GM20000 (cell line): ENCODE measurements at places on chromosomes 3 and 15.

DNA sequence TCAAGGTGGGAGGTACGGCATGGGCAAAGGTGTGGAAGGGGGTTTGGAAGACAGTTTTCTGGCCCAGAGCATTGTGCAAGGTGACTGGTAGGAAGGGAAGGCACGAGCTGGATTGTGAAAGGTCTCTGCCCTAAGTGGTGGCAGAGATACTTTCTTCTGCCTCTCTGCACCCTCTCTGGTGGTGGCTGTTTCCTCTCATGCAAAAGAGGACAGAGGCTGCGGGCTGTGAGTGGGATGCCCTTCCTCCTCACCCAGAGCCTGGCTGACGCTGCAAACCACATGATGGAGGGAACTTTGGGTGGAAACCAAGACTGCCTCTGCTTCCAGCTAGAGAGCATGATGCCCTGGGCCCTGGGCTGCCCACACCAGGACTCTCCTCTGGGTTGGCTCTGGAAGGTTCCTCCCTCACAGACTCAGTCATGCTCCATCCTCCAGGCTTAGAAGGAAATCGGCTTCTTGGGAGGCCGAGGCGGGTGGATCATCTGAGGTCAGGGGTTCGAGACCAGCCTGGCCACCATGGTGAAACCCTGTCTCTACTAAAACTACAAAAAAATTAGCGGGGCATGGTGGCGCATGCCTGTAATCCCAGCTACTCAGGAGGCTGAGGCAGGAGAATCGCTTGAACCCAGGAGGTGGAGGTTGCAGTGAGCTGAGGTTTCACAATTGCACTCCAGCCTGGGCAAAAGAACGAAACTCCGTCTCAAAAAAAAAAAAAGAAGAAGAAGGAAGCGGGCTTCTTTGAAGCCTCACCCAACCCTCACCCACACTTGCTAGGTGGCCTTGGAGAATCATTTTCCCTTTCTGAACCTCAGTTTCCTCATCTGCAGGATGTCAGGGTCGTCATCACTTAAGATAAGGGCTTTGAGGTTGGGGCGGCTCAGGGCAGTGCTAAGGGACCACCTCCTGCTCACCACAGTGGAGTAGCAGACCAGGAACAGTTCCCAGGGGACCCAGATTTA is 8.3 kb downstream of the PSTPIP1 start:
- DNase-seq, result peak; percentile 55

GRCh38 chr3:155032918-155033317 is 47.2 kb upstream of the MME start:
- DNase-seq, result no peak

DNA sequence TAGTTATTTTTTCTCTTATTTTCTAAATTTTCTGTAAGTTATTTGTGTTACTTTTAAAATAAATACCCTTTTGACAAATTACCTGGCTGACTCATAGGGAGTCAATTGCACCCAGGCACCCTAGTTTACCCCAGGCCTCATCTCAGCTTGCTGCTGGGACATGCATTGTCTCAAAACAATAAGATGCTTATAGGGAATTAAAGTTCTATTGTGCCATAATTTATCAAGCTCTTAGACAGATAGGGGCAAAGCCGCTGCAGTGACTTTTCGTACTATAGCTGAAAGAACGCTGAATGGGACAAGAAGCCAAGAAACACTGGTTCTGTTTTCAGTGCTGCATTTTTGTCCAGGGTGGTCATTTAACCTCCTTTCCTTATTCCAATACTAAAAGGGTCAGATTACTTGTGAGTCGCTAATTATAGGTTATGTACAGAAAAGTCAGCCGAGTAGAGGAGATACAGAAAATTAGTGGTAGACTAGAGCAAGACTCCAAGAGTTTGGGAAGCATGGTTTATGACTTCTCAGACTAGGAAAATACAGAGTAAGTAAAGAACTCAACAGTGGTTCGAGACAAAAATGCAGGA is 50.3 kb downstream of the EXD1 start:
- DNase-seq, result no peak

- DNase-seq, result no peak
Measured at GRCh38 chr3:194306109-194306686, 44.9 kb downstream of the CPN2 start.

DNA sequence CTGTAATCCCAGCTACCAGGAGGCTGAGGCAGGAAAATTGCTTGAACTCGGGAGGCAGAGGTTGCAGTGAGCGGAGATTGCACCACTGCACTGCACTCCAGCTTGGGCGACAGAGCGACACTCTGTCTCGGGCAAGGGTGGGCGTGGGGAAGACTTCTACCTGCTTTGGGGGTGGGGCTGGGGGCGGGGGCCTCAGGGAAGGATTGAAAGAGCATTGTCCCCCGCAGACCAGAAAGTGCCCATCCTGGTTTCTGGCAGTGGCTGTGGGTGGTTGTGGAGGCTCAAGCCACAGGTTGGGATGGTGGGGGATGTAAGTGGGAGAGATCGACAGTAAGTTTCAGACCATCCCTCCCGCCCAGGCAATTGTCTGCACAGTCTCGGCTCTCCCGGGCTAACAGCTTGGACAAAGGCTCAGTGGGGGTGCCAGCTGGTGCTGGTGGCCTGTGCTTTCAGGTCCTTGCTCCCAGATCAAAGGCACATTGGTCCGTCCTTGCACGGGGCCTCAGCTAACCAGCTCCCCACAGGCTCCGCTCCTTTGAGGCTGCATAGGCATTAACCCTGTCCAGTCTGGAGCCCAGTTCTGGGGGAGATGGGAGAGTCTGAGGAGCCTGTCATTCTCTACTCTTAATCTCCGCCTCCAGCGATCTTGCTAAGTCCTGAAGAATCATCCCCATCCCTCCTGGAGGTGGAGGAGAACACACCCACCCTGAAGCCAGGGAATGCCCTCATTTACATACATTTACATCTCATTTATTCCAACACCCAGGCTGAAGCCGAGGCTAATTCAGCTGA is 8.6 kb downstream of the SCN5A start:
- no peak for DNase-seq

- DNase-seq, result no peak
Measured at GRCh38 chr15:80697075-80697685, 2.1 kb downstream of the ABHD17C start.

DNA sequence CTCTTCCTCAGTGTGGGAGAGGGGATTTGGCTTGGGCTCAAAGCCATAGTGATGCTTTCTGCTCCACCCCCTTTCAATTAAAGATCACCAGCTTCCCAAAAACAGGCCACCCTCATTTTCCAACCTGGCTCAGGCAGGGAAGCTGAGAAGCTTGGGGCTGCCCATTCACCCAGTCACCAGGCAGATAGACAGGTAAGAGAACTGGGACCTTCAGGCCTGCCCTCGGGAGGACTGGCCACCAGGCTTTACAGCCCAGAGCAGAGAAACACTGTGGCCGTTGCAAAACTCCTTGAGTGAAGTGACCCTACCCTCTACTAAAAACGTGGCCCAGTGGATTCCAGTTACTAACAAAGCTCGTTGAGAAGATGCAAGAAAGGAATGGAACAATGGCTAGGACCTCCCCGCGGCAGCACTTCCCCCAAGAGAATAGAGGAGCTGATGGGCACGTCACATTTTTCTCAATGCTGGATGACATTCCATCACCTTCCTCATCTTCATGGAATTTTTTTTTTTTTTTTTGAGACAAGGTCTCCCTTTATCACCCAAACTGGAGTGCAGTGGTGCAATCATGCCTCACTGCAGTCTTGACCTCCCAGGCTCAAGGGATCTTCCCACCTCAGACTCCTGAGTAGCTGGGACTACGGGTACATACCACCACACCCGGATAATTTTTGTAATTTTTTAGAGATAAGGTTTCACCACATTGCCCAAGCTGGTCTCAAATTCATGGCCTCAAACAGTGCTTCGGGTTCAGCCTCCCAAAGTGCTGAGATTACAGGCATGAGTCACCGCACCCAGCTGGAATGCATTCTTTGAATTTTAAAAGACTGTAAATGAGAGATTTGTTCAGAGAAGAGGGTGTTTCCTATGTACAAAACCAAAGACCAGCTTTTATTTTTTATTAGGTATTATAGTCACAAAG is 37.9 kb downstream of the LIPC start:
- no peak for DNase-seq

GRCh38 chr3:177468331-177468730 is 271.0 kb upstream of the TBL1XR1 start:
- DNase-seq, result no peak

- DNase-seq, result no peak
Measured at GRCh38 chr3:160735826-160736225, 20.2 kb upstream of the PPM1L start.

- DNase-seq, result no peak
Measured at GRCh38 chr3:43154980-43155379, 49.1 kb upstream of the POMGNT2 start.

GRCh38 chr3:16842272-16843270 is 42.2 kb upstream of the PLCL2 start:
- DNase-seq, result peak; percentile 44

- DNase-seq, result no peak
Measured at GRCh38 chr15:25866251-25866650, 3.1 kb upstream of the ATP10A start.

DNA sequence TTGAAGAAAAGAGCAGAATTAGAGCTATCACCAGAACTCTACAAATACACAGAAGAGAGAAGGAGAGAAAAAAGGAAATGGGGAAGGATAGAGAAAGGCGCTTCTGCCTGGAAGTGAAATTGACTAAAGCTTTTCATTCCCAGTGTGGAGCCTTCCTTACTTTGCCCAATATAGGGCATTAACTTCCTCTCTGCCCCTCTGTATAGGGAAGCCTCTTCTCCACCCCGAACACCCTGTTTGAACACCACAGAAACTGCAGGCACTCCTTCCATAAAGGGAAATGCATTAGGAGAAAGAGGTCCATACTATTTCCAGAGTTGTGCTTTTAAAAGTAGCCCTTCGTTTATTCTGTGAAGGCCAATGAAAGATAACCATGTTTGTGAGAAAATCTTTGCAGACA is 248.5 kb downstream of the RAP2B start:
- DNase-seq, result no peak

GRCh38 chr15:70479056-70479455 is 284.3 kb downstream of the UACA start:
- DNase-seq, result peak; percentile 36

DNA sequence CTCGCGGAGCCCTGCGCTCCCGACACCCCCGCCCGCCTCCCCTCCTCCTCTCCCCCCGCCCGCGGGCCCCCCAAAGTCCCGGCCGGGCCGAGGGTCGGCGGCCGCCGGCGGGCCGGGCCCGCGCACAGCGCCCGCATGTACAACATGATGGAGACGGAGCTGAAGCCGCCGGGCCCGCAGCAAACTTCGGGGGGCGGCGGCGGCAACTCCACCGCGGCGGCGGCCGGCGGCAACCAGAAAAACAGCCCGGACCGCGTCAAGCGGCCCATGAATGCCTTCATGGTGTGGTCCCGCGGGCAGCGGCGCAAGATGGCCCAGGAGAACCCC is 464 bp downstream of the SOX2 start:
- DNase-seq, result no peak

DNA sequence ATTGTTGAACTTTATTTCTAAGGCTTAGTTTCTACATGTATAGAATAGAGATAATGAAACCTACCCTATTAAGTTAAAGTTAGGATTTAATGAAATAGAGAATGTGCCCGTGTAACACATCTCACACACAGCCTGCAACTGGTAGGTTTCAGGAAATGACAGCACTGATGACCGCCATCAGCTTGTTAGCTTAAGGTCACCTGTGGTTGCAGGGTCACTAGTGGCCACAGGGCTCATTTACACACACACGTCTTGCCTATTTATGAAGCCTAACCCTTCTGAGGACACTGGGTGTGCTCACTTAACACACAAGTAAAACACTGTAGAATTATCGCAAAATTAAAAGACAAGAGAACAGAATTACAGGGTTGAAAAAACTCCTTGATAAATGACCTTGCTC is 20.1 kb downstream of the CHRM5 start:
- no peak for DNase-seq

GRCh38 chr3:12681943-12682390 is 18.1 kb upstream of the RAF1 start:
- DNase-seq, result no peak

- DNase-seq, result peak; percentile 74
Measured at GRCh38 chr3:119810018-119810435, 28.1 kb downstream of the NR1I2 start.

- no peak for DNase-seq
Measured at GRCh38 chr3:43489930-43490329, 131.9 kb downstream of the ANO10 start.

DNA sequence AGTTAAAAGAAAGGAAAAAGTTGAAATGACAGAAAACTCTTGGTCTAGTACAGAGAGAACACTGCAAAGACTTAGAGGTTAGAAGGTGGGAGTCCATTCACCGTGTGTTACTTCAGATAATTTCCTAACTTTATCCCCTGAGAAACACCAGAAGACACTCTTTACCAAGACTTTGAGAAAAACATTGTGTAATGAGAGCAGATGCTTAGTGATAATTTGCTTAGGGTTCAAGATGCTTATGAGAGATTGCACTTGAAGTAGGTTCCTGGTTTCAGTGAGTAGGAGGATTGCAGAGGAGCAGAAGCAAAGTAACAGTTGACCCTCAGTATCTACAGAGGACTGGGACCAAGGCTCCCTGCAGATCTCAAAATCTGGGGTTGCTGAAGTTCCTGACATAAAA is 594.1 kb downstream of the NR2F2 start:
- no peak for DNase-seq

GRCh38 chr3:182784542-182784941 is 8.8 kb upstream of the ATP11B start:
- no peak for DNase-seq

DNA sequence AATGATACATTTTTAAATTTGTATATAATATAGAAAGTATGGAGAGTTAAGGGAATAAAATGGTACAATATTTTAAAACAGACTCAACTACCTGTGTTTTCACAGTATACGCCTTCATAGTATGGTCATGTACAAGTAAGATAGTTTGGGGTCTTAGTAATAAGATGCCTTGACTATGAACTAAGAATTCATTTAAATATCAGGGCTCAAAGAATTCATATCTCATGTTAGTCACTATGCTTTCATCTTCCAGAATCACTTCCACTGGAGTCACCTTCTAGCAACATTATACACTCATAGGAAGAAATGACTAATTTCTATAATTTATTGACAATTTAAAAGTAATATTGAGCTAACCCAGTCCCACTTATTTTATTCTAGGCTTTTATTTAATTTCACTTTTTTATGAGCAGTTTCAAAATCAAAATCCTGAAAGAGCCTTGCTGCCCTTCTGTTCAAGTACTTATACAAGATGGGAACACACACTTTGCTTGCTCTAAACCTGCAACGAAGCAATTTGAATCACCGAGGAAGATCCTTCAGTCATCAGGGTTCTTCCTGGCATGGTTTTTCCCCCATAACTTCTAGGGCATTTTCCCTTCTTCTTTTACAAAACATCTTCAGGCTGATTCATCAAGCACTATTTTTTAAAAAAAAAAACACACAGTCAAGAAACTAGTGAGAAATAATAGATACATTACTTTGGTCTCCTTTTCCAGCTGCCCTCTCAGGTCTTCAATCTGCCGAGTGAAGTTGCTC is 94.1 kb downstream of the MYH15 start:
- no peak for DNase-seq
